ENCODE measurements at places on chromosomes 12 and 14.
A peak's percentile ranks its signal among the peaks of the same experiment; 100 is the strongest.

- no peak for DNase-seq
These were observed 11.0 kb upstream of the PPP4R3A start for GRCh38 chr14:91521061-91521640.

- DNase-seq: no peak
These were observed 145.3 kb downstream of the SLC5A8 start for GRCh38 chr12:101064721-101065120.

- DNase-seq: no peak
These were observed 40.7 kb upstream of the ANO4 start for GRCh38 chr12:100753837-100754236.

DNA sequence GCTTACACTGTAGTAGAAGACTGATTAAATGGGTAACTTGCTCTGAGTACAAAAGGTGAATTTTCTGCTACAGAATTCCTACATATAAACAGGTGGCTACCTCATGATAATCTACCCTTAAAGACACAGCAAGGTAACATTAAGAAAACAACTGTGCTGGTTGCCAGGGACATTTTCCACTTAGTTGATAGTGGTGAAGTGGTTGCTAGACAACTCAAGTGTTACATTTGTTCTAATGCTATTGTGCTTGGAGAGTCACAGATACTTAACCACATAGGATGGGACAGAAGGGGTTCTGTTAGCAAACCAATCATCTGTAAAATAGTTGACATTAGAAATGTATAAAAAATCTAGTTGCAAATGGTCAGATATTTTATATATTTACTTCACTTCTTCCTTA, 870.3 kb upstream of the SEL1L start:
- DNase-seq: no peak

- DNase-seq: no peak
These were observed 35.3 kb downstream of the CD9 start for GRCh38 chr12:6235499-6235898.

DNA sequence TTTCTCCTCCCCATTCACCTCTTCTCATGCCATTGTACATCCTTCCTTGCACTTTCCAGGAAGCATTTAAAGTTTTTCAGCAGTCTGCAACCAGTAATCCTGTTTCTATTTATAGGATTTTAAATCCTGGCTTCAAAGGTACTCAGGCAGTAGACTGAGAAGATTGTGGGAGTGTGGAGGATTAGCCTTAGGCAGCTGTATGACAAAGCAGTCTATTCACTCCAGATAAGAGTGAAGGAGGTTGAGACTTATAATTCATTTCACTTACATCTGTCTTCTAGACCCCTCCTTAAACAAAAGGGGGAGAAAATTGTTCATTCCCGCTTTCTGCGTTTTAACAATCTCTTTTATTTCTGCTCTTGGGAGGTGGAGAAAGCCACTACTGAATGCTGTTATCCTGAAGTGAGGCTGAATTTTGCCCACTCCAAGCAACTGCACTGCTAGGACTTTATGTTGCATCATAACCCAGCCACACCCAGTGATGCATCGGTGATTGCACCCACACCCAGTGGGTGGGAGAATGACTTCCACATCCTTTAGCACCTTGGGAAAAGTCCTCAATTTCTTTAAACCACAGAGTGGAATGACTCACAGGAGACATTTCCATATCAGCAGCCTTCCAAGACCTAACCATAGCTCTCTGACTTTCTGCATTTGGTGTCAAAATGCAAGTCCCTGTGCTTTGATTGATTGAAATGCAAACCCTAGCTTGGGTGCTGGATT, 382.5 kb upstream of the ATP2B1 start:
- no peak for DNase-seq

DNA sequence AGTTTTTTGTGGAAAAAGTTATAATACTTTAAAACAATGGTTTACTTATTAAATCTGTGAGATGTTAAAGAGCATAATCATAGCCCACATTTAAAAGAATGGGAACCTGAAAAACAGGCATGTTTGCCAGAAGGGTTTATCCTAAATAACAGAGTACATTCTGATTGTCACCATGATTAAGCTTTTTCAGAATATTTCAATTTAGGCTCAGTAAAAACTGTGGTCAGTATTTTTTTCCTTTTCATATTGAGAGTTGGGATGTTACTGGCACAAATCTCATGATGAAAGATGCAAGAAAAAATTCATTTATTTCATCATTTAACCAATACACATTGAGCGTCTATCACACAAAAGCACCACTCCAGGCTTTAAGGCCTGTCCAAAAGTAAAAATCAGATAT, 18.6 kb downstream of the EPS8 start:
- DNase-seq: no peak

DNA sequence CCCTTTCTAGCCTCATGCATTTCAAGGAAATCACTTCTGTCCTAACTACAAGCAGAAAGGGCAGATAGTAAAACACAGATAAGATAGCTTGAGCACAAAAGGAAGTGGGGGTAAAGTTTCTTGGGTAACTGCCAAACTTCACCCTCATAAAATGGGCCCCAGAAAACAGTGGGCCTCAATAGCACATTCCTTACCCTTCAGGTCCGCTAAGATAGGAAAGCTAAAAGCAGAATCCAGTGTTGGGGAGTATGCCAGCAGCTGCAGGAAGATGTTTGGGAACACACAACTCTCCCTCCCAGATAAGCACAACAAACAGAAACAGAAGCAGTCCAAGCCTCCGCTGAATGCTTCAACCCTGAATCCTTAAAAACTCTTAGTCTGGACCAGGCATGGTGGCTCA, 110.9 kb upstream of the MGAT4C start:
- no peak for DNase-seq

- DNase-seq: no peak
These were observed 1435.9 kb upstream of the TMEM132C start for GRCh38 chr12:126830778-126831680.

GRCh38 chr12:85575120-85576096, 260.8 kb downstream of the RASSF9 start:
- peak; percentile 41 for DNase-seq

DNA sequence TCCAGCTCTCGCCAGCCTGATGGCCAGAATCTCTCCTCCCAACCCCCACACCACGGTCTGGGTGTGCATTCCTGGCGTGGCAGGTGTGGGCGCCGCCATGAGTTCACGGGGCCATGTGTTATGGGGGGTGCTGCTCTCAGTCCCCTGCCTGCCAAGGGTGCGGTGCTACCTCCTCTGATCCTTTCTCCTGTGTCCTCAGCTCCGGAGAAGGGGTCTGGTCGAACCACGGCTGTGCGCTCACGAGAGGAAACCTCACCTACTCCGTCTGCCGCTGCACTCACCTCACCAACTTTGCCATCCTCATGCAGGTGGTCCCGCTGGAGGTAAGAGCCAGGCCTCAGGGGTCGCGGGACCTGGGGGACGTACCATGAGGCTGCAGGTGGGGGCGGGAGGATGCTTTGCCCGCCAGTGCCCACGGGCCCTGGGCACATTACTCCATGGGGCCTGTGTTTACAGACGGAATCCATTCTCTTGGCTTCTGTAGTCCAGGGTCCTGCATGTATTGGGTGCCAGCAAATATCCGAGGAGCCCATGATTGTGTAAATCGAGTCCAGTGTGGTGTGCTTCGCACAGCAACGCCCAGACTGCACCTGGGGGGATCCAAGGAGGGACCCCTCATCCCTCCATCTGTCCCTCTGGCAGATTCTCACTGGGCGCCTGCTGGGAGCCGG, 130.8 kb downstream of the ADGRD1 start:
- no peak for DNase-seq

GRCh38 chr14:102686196-102686801, 91.0 kb upstream of the TRAF3 start:
- no peak for DNase-seq

- peak; percentile 35 for DNase-seq
These were observed 8.0 kb upstream of the ASB8 start for GRCh38 chr12:48165089-48165981.

GRCh38 chr12:49843411-49843810, 505 bp upstream of the BCDIN3D start:
- no peak for DNase-seq

DNA sequence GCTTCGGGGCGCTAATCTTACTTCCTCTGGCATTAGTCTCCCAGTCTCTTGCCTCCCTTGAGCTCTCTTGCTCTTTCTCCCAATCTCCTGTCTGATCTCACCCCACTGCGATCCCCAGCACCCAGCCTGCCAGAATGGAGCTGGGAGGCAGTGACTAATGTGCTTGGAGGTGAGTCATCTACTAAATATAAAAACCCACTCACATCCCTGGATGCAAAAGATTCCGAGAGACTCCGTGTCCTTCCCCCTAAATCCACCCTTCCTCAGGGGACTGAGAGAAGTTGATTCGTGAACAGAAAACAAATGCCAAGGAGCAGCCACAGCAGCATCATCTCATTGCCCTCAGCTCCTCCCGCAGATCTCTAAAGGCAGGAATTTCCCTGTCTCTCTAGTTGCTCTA, 45.7 kb upstream of the KCNA5 start:
- no peak for DNase-seq

GRCh38 chr14:38696925-38697324, 406.1 kb downstream of the SEC23A start:
- no peak for DNase-seq

- peak; percentile 92 for DNase-seq
These were observed 4.4 kb upstream of the DNAJC22 start for GRCh38 chr12:49342066-49342913.

DNA sequence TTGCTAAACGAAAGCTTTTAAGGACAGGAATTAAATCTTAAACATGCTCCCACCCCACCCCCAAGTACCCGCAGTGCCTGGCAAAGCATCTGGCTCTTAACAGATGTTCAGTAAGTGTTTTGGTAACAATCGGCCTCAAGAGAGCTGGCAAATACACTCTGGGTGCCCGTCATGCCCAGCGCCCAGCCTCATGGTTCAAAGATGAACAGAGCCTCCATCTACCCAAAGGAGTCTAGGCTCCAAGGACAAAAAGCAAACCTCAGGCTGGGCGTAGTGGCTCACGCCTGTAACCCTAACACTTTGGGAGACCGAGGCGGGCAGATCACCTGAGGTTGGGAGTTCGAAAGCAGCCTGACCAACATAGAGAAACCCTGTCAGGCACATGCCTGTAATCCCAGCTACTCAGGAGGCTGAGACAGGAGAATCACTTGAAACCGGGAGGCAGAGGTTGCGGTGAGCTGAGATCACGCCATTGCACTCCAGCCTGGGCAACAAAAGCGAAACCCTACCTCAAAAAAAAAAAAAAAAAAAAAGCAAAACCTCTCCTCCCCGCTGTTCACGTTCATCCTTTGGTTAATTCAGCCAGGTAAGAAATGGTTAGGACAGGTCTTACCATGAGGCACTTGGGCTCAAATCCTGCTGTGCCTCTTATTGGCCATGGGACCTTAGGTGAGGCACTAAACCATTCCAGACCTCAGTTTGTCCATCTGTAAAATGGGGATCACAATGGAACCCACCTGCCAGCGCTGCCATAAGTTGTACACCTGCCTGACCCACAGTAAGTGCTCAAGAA, 151.3 kb downstream of the BCL11B start:
- DNase-seq: peak; percentile 60

DNA sequence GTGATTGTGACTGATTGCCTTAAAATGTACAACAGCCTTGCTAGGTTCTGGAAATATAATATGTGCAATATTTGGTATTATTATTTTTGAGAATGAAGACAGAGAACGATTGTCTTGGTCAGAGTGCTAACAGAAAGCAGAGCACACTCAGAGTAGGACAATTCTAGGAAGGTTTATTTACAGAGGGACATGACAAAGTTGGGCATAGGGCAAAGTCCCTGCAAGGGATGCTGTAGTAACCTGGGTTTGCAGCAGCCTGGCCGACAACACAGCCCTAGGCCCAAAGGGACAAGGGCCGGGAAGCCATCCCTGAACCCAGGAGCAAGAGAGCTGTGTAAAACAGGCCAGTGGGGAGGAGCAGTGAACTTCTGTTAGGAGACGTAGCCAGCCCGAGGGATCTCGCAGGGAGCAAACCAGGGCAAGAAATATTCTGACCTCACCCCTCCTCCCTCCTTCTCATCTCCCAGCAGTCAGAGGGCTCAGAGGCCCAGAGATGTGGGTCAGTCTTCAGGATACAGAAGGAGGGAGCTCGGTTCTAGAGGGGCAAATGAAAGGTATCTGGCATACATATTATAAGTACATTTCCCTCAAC, 51.0 kb upstream of the FERMT2 start:
- no peak for DNase-seq

DNA sequence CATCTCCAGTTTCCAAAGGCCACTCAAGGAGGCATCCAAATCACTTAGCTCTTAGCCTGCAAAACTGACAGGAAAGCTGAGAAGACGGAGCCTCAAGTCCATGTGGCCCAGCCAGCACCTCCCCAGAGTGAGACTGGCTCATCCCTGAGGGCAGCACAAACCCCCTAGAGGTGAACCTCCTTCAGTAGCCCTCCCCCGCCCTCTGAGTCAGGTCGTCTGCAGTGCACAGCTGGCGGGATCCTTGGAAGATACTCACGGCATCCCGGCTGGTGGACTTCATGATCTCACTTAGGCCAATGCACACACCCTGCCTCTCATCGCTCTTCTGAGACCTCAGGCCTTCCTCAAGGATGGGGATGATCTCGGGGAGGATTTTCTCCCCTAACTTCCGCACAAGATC, 24.1 kb upstream of the RAB35 start:
- DNase-seq: no peak

- no peak for DNase-seq
These were observed 69.5 kb downstream of the BTG1 start for GRCh38 chr12:92076101-92076500.

DNA sequence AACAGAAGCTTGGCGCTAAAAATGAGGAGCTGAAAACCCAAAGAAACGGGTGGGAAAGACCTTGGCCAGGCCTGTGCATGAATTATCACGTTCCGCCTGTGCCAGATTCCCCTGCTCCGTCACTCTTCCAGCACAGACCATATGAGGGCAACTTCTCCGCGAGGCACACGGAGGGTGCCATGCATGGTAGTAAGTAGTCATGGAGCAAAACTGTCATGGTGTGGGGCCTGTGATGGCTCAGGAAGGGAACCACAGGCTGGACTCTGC, 148.2 kb downstream of the ANO2 start:
- DNase-seq: no peak

- DNase-seq: no peak
These were observed 21.4 kb downstream of the WNT5B start for GRCh38 chr12:1650260-1650977.

DNA sequence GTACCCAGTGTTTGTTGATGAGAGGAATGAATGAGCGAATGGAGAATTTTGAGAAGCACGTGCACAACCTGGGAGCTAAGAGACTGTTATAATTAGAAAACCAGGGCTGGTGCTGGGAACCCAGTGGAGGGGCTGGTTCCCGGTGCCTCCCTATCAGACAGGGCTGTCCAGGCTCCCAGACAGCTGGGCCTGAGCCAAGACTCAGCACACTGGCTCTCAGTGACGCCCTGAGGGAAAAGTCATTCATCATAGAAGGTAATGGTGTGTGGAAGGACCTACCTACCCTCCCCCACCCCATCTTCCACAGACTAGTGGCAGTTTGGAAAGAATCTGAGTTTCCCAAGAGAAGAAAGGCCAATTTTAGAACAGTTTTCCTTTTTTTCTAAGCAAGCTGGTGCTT, 34.7 kb downstream of the KCNA5 start:
- no peak for DNase-seq

DNA sequence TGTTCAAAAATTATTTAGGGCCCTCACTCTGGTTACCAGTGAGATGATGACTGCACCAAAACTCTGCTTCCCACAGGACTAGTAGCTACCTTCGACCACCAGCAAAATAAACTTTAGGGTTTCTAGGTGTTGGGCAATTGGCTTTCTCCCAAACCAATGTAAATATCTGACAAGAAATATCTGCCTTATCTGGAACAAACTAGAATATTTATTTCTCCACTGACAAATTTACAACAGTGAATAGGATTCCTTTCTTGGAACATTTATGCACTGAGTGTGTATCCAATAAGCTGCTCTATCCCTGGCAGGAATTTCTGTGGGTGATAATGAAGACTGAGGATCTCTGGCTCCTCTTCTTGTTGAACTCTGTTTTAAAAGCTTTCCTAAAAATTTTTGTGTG, 148.6 kb downstream of the SLC6A15 start:
- no peak for DNase-seq
